Esophagus squamous epithelium (tissue), 5 donors: ENCODE measurements at places on chromosomes 2 and 18. TPM values are rescaled to one million over a fixed set of nuclear protein-coding genes. Genes with fewer than 3 reads are reported as not detected.

The CTAGE1 gene
- total RNA-seq: not detected

The NAGK gene
- 212 TPM for total RNA-seq

The YPEL5 gene
- 34.1 TPM for total RNA-seq

The UGT1A5 gene
- total RNA-seq: 9.7 TPM

The THUMPD2 gene
- total RNA-seq: 13.1 TPM

The SCN7A gene
- total RNA-seq: 5.4 TPM

The SOWAHC gene
- total RNA-seq: 87.9 TPM

The CASP8 gene
- 28.2 TPM for total RNA-seq

The ZDBF2 gene
- total RNA-seq: 1.9 TPM

The TRIM43 gene
- total RNA-seq: not detected

DNA sequence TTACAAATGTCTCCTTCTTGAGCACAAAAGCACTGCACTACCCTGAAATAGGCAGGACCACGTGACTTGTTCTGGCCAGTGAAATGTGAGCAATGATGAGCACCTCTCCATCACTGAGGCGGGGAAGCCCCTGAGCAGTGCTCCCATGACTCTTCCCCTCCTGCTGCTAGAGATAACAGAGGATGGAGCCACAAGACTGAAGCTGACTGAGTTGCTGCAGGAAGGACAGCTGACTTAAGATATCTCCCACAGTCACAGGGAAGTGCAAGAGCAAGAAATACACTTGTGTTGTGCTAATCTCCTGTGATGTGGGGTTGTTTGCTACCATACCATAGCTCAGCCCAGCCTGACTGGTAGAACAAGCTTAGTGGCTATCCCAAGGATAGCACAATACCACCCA is 38.7 kb downstream of the STK39 start:
- no peak for DNase-seq
- no peaks in the 10 kb centered on the region for H3K36me3 ChIP-seq
- H3K27me3 ChIP-seq: no peaks in the 10 kb centered on the region
- H3K4me1 ChIP-seq: peaks cover 57% of the 10 kb centered on the region
- no peak overlapping the region for H3K4me3 ChIP-seq

- peaks cover 8% of the 10 kb centered on the region for H3K4me1 ChIP-seq
- H3K27ac ChIP-seq: no peak overlapping the region
- H3K4me3 ChIP-seq: no peak overlapping the region
- no peaks in the 10 kb centered on the region for H3K36me3 ChIP-seq
- no peak for DNase-seq
Observed at GRCh38 chr18:25834061-25834460, 256.4 kb downstream of the SS18 start.

DNA sequence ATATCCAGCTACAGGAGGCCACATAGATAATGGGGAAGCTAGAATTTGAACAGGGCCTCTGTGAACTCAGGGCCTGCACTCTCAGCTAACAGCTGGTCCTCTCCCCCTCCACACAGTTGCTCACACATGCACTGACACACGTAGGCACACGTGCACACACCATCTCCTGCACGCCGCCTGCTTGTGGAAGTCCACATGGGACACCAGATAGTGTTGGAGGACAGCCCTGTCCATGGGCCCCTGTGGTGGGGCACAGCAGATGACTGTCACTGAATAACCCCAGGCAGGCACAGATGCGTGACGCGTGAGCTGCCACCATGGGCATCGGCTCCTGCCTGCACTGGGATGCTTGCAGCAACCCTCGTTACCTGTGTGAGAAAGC is 52.9 kb downstream of the ADI1 start:
- peaks cover 27% of the 10 kb centered on the region for H3K36me3 ChIP-seq
- H3K4me3 ChIP-seq: no peak overlapping the region
- no peak for DNase-seq
- no peak overlapping the region for H3K27ac ChIP-seq

- peak overlapping the region; percentile 58 for H3K4me3 ChIP-seq
- H3K4me1 ChIP-seq: peaks cover 55% of the 10 kb centered on the region
- H3K36me3 ChIP-seq: peaks cover 5% of the 10 kb centered on the region
- H3K27me3 ChIP-seq: no peaks in the 10 kb centered on the region
- DNase-seq: no peak
- peak overlapping the region; percentile 81 for H3K27ac ChIP-seq
Observed at GRCh38 chr2:99181624-99182000, 628 bp downstream of the MRPL30 start.

GRCh38 chr18:33581856-33582255 is 3.8 kb downstream of the ASXL3 start:
- no peak for DNase-seq
- H3K27me3 ChIP-seq: no peaks in the 10 kb centered on the region
- peaks cover 20% of the 10 kb centered on the region for H3K4me1 ChIP-seq

- H3K4me3 ChIP-seq: no peak overlapping the region
- no peaks in the 10 kb centered on the region for H3K4me1 ChIP-seq
- no peaks in the 10 kb centered on the region for H3K27me3 ChIP-seq
- H3K27ac ChIP-seq: peak overlapping the region; percentile 14
Observed at GRCh38 chr2:33059471-33060156, 112.9 kb downstream of the LTBP1 start.

DNA sequence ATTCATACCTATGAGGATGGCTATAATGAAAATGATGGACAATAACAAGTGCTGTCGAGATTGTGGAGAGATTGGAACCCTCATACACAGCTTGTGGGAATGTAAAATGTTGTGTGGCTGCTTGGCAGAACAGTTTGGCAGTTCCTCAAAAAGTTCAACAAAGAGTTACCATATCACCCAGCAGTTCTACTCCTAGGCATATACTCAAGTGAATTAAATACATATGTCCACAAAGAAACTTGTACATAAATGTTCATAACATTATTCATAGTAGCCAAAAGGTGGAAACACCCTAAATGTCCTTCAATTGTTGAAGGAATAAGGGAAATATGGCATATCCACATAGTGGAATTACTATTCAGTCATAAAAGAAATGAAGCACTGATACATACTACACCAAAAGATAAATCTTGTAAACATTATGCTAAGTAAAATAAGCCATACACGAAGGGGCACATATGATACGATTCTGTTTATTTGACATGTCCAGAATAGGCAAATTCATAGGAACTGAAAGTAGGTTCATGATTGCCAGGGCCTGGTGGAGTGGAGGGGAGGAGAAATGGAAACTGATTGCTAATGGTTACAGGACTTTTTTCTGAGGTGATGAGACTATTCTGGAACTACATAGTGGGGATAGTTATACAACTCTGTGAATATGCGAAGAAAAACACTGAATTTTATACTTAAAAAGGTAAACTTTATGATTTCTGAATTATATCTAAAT is 92.1 kb downstream of the ADAM23 start:
- H3K4me1 ChIP-seq: no peaks in the 10 kb centered on the region
- no peak overlapping the region for H3K27ac ChIP-seq

- H3K27ac ChIP-seq: no peak overlapping the region
- H3K36me3 ChIP-seq: peaks cover 40% of the 10 kb centered on the region
- H3K4me1 ChIP-seq: no peaks in the 10 kb centered on the region
- H3K27me3 ChIP-seq: no peaks in the 10 kb centered on the region
- no peak overlapping the region for H3K4me3 ChIP-seq
- DNase-seq: no peak
Observed at GRCh38 chr2:108911401-108911800, 77.6 kb downstream of the EDAR start.

- no peaks in the 10 kb centered on the region for H3K27me3 ChIP-seq
- H3K36me3 ChIP-seq: no peaks in the 10 kb centered on the region
- no peak overlapping the region for H3K4me3 ChIP-seq
- H3K27ac ChIP-seq: no peak overlapping the region
- no peak for DNase-seq
- no peaks in the 10 kb centered on the region for H3K4me1 ChIP-seq
Observed at GRCh38 chr18:29855637-29856036, 1186.9 kb downstream of the DSC3 start.

DNA sequence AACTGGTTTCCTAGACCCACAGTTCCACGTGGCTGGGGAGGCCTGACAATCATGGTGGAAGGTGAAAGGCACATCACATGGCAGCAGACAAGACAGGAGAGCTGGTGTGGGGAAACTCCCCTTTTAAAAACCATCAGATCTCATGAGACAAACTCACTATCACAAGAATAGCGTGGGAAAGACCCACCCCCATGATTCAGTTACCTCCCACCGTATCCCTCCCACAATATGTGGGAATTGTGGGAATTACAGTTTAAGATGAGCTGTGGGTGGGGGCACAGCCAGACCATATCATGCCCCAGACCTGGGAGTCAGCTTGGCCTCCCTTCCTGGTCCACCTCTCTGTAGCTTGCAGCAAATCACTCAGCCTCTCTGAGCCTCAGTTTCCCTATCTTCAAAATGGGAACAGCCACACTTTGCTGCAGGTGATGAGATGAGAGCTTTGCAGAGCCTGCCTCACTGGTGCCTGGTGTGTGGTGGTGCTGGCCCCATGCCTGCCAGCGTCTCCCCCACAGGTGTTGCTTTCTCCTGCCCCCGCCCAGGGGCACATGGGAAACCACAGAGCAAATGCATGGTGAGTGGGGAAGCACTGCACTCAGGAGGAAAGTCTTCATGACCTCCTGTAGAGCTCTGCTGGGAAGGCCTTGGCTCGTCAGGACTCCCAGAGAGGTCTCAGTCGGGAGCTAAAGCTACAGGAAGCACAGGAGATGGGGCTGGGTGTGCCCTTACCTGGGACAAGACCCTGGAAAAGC is 31.1 kb downstream of the GREB1 start:
- H3K4me3 ChIP-seq: no peak overlapping the region
- peaks cover 6% of the 10 kb centered on the region for H3K4me1 ChIP-seq
- H3K27ac ChIP-seq: no peak overlapping the region
- H3K27me3 ChIP-seq: no peaks in the 10 kb centered on the region
- H3K36me3 ChIP-seq: no peaks in the 10 kb centered on the region

- no peaks in the 10 kb centered on the region for H3K36me3 ChIP-seq
- peak within 1 kb of the TSS; percentile 34 for H3K4me3 ChIP-seq
- peak within 1 kb of the TSS; percentile 28 for H3K27ac ChIP-seq
Observed at GRCh38 chr2:143128681-143129580, at the start of gene ARHGAP15. Gene ARHGAP15 (plus strand): TSS chr2:143129419.

DNA sequence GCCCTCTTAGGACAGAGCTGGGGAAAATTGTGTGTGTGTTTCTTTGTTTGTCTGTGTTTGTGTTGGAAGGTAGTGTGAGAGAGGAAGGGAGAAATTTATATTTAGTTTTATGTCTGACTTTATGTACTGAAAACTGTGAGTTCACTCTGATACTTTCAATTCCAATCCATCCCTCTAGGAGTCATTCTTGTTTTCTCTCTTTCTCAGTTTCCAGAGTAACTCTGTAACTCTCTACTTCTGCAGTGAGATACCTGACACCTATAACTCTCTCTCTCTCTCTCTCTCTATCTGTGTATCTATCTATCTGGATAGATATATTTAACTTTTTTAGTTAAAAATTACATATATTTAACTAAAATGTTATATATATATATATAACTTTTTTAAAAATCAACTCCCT is 128.7 kb downstream of the UBR3 start:
- H3K36me3 ChIP-seq: peaks cover 53% of the 10 kb centered on the region
- DNase-seq: no peak
- H3K4me3 ChIP-seq: no peak overlapping the region
- H3K4me1 ChIP-seq: no peaks in the 10 kb centered on the region
- no peaks in the 10 kb centered on the region for H3K27me3 ChIP-seq

GRCh38 chr2:33275689-33276444 is 200.6 kb upstream of the RASGRP3 start:
- no peaks in the 10 kb centered on the region for H3K4me1 ChIP-seq
- H3K4me3 ChIP-seq: no peak overlapping the region
- DNase-seq: no peak
- no peak overlapping the region for H3K27ac ChIP-seq
- H3K27me3 ChIP-seq: no peaks in the 10 kb centered on the region
- H3K36me3 ChIP-seq: no peaks in the 10 kb centered on the region

GRCh38 chr2:159573846-159574606 is 42.3 kb downstream of the BAZ2B start:
- H3K4me1 ChIP-seq: no peaks in the 10 kb centered on the region
- no peak overlapping the region for H3K4me3 ChIP-seq
- H3K36me3 ChIP-seq: no peaks in the 10 kb centered on the region
- no peaks in the 10 kb centered on the region for H3K27me3 ChIP-seq

GRCh38 chr2:37769551-37769950 is 98.1 kb upstream of the CDC42EP3 start:
- no peaks in the 10 kb centered on the region for H3K27me3 ChIP-seq
- no peaks in the 10 kb centered on the region for H3K4me1 ChIP-seq
- no peaks in the 10 kb centered on the region for H3K36me3 ChIP-seq
- no peak overlapping the region for H3K4me3 ChIP-seq
- DNase-seq: no peak
- no peak overlapping the region for H3K27ac ChIP-seq

DNA sequence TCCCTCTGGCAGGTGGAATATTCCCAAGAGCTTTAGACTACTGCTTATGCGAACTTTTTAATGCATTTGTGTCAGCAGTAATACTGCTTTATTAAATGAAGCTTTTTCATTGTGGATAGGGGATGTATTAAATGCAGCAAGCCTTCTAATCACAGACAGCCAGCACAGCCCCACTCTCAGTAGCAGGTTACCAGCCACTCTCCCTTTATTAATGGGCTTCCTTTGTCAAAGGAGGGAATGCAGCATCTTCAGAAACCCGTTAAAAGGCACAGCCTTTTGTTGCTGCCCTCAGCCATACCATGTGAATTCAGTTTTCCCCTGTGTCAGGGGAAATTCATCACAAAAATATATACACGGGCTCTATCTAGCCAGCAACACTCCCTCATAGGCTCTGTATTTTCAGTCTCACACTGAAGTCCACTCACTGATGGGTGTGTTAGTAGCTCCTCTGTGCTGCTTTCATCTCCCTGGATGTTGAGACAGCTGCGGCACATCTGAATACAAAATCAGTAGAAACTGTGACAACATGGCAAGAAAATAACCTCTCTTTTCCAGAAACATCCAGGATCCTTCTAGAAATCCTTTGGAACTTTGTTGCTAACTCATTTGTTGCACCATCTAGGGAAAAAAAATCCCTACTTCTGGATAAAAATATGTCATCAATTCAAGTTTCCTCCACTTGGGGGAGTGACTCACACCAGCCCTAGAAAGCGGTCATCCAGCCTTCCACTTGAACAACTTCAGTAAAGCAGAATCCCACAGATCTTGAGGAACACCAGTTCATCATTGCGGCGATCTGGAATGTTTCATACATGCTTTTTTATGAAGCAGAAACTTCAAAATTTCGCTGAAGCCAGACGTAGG is 48.4 kb downstream of the LRRTM1 start:
- no peak overlapping the region for H3K27ac ChIP-seq
- no peak for DNase-seq
- H3K27me3 ChIP-seq: no peaks in the 10 kb centered on the region

GRCh38 chr2:171509945-171510731 is 12.1 kb upstream of the CYBRD1 start:
- H3K4me1 ChIP-seq: no peaks in the 10 kb centered on the region
- no peak overlapping the region for H3K4me3 ChIP-seq
- no peaks in the 10 kb centered on the region for H3K36me3 ChIP-seq
- H3K27ac ChIP-seq: no peak overlapping the region
- no peak for DNase-seq

DNA sequence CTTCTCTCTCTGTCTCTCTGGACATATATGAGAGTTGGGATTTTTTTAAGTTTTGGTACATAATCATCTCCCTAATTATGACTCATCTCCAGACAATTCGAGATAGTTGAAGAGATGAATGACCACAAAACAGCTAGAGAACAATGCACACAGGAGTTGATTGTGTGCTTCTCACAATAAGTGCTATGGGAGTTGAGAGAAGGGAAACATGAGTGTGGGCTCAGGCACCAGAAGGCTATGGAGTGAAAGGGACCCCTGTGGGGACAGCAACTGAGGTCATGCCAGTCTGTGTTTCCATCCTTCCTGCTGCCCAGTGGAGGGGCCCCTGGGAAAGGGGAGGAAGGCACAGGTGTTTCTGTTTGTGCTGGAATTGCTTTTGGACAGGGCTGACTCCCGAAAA is 6.5 kb upstream of the YWHAQ start:
- DNase-seq: no peak
- H3K36me3 ChIP-seq: no peaks in the 10 kb centered on the region
- H3K4me3 ChIP-seq: no peak overlapping the region
